Common myeloid progenitor, CD34-positive (primary cell): ENCODE measurements at places on chromosomes 7 and 10.

DNA sequence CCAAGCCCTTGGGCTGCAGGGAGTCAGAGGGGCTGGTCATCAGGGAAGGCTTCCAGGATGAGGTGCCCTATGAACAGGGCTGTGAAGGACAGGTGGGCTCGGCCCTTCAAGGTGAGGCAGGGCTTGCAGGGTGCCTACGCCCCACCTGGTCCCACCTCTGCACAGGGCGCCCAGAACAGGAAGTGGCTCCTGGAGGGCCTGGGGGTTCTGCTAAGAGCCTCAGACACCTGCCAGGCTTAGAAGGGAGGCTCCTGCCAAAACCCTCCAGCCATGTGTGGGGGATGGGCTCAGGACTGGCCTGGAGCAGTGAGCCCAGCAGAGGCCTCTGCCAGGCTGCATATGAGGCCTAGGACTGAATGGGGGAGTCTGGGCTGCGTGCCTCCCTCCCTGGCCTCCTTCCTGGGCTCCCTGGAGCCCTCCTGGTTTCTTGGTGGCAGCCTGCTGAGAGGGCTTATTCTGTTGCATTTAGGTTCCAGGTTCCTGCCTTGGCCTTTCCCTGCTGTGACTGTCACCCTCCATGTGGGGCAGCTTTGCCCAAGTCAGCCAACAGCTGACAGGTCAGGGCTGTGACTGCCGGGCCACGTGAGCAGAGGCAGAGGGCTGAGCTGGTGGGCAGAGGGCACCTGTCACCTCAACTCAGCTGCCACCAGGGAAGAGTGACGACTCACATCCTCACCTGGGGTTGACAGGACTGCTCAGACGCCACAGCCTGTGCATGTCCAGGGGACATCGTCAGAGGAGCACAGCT is 45.2 kb upstream of the MSMB start:
- DNase-seq, result peak; percentile 26
- H3K4me1 ChIP-seq, result peaks cover 68% of the 10 kb centered on the region
- H3K27ac ChIP-seq, result peak overlapping the region; percentile 84
- no peaks in the 10 kb centered on the region for H3K27me3 ChIP-seq

- no peak for DNase-seq
- H3K36me3 ChIP-seq, result peaks cover 23% of the 10 kb centered on the region
- no peak overlapping the region for H3K27ac ChIP-seq
Measured at GRCh38 chr10:132408823-132409666, 12.0 kb downstream of the PWWP2B start.

GRCh38 chr7:100867776-100868485 is 744 bp downstream of the TRIP6 start:
- H3K27me3 ChIP-seq, result no peaks in the 10 kb centered on the region
- no peaks in the 10 kb centered on the region for H3K4me1 ChIP-seq
- H3K36me3 ChIP-seq, result peaks cover 30% of the 10 kb centered on the region
- H3K4me3 ChIP-seq, result peak overlapping the region; percentile 85
- H3K27ac ChIP-seq, result peak overlapping the region; percentile 84
- DNase-seq, result no peak

GRCh38 chr7:53383131-53383530 is 347.7 kb downstream of the POM121L12 start:
- no peaks in the 10 kb centered on the region for H3K36me3 ChIP-seq
- H3K27me3 ChIP-seq, result no peaks in the 10 kb centered on the region
- no peak overlapping the region for H3K27ac ChIP-seq
- H3K4me3 ChIP-seq, result no peak overlapping the region
- H3K4me1 ChIP-seq, result no peaks in the 10 kb centered on the region
- DNase-seq, result no peak

- DNase-seq, result no peak
- H3K4me1 ChIP-seq, result no peaks in the 10 kb centered on the region
- H3K36me3 ChIP-seq, result no peaks in the 10 kb centered on the region
- H3K4me3 ChIP-seq, result no peak overlapping the region
Measured at GRCh38 chr10:33258967-33259366, 75.5 kb downstream of the NRP1 start.

- H3K36me3 ChIP-seq, result no peaks in the 10 kb centered on the region
- H3K27me3 ChIP-seq, result no peaks in the 10 kb centered on the region
- DNase-seq, result no peak
- no peak overlapping the region for H3K4me3 ChIP-seq
- H3K27ac ChIP-seq, result no peak overlapping the region
Measured at GRCh38 chr10:45197816-45198485, 117.5 kb downstream of the OR13A1 start.

DNA sequence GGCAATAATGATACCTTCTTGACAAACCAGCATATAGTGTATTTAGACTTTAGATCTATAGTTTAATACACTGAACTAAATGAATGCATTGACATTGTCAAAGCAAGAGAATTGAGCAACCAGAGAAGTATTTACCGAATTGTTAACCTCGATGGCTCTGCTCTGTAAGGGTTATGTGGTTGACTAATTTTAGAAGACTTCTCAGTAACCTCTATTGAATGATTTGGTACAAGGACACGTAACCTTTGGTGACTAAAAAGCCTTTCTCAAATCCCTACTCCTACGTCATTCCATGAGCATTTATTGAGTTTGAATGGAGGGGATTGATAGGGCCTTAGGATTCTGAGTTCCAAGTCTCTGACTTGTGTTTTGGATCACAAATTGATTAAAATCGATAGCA is 67.6 kb downstream of the MDFIC start:
- H3K4me1 ChIP-seq, result peaks cover 9% of the 10 kb centered on the region
- no peaks in the 10 kb centered on the region for H3K27me3 ChIP-seq
- no peak overlapping the region for H3K27ac ChIP-seq

DNA sequence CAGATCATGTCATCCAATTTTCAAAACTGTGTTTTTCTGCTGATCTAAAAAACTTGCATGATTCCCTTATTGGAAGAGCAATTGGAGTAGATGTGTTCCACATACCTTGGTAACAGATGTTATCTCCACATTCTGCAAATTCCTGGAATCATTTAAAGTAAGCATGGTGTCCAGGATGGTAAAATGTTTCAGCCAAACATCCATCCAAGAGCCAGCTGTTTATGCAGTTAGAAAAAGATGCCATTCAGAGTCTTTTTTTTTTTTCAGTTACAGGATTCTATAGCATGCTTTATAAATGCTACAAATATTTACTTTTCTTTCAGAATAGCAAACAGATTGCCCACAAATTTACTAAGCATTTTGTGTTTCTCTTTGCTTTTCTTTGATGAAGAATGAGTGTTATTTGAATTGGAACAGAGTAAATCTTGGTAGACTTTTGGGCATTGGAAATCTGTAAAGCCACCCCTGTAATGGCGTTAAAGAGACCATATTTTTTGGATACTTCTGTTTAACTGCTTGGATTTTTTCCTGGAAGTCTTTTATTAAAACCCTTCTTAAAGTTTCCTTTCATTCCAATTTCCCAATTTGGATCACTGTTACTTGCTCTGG is 149.8 kb downstream of the GNAT3 start:
- no peak overlapping the region for H3K27ac ChIP-seq
- H3K27me3 ChIP-seq, result no peaks in the 10 kb centered on the region
- no peak overlapping the region for H3K4me3 ChIP-seq
- no peaks in the 10 kb centered on the region for H3K36me3 ChIP-seq
- no peaks in the 10 kb centered on the region for H3K4me1 ChIP-seq

DNA sequence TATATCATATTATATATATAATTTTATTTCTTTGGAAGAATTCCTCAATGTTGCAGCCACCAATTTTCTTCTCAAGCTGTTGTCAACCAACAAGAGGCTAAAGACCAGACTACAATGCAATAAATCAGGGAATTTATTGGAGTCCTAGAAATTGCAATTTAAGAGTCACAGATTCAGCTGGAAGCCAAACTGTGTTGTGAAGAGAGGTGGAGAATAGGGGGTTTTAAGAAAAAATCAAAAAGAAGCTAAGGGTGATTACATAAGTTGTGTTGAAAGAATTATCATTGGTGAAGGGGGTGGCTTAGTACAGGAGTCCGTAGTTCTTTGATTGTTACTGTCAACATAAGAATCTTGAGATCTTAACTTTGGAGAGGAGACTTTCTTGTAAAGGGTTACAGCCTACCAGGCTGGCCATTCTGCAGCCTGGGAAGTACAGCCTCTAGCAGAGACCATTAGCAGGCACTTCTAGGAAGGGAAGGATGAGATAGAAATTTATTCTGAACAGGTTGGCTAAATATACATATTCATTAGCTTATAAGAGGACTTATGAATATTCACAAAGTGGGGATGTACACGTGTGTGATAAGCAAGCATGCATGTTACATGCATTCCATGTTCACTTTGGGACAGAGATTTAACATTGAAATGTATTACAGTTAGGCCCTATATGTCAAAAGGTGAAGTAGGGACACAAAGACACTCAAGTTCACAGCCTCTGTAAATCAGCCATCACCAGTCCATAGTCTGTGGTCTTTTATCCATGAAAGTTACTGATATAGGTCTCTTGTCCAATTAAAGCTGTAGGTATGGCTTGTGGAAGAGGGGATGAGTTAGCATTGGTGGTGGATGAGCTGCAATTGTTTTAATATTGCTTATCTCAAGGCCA is 8.3 kb upstream of the TMEM168 start:
- H3K4me3 ChIP-seq, result no peak overlapping the region
- no peaks in the 10 kb centered on the region for H3K4me1 ChIP-seq
- no peaks in the 10 kb centered on the region for H3K27me3 ChIP-seq
- no peak overlapping the region for H3K27ac ChIP-seq

- H3K27ac ChIP-seq, result no peak overlapping the region
- H3K36me3 ChIP-seq, result no peaks in the 10 kb centered on the region
- H3K4me1 ChIP-seq, result no peaks in the 10 kb centered on the region
Measured at GRCh38 chr7:141788296-141788695, 1.7 kb upstream of the TAS2R5 start.

DNA sequence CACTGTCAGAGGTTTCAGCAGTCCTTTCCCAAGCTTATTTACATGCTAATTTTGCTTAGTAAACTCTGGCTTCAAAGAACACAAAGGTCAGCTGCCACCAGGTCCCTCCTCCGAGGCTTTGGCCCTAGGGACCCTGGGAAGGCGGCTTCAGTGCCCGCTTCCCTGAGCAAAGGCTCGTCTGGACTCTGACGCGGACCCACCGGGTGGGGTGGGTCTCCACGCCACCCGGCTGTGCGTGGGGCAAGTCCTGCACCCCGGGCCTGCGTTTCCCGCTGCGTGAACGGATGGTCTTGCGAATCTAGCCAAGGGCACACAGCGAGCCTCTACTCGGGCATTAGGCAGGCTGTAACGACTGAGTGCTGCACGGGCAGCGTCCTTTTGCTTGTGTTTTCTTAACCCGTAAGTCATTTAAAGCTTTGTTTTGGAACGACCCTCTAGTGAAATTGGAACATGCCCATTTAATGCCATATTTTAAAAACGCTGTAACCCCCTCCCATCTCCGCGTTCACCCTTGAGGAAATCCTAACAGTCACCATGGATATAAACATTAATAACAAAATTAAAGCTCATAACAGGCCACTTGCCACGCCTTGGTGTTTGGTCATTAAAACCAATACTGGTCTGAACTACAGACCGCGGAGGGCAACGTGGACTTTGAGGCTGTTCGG is 828 bp downstream of the BNIP3 start:
- H3K27ac ChIP-seq, result peak overlapping the region; percentile 14
- peaks cover 21% of the 10 kb centered on the region for H3K4me1 ChIP-seq
- H3K36me3 ChIP-seq, result no peaks in the 10 kb centered on the region
- peak overlapping the region; percentile 73 for H3K4me3 ChIP-seq
- no peak for DNase-seq
- peaks cover 49% of the 10 kb centered on the region for H3K27me3 ChIP-seq

DNA sequence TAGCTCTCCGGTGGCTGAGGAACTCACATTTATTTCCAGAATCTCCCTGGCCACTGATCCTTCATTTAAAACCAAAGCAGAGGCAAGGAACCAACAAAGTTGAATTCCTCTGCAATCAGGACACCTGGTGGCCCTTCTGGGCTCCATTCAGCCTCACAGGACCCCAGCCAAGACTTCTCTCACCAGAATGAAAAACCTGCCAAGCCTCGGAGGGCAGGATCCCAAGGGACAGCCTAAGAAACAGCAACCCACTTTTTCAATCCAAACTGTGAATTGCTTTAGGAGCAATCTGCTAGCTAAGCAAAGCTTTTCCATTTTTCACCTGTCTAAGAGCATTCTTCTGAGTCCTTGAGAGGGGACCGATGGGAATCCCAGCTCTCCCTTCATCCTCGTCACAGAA is 34.6 kb downstream of the OAT start:
- no peaks in the 10 kb centered on the region for H3K36me3 ChIP-seq
- H3K4me1 ChIP-seq, result peaks cover 7% of the 10 kb centered on the region
- no peak overlapping the region for H3K4me3 ChIP-seq
- no peak overlapping the region for H3K27ac ChIP-seq
- no peak for DNase-seq
- H3K27me3 ChIP-seq, result no peaks in the 10 kb centered on the region

GRCh38 chr7:53358269-53358668 is 322.8 kb downstream of the POM121L12 start:
- DNase-seq, result no peak
- H3K36me3 ChIP-seq, result no peaks in the 10 kb centered on the region
- no peaks in the 10 kb centered on the region for H3K4me1 ChIP-seq
- no peaks in the 10 kb centered on the region for H3K27me3 ChIP-seq

GRCh38 chr7:95619921-95620320 is 23.6 kb upstream of the PDK4 start:
- no peak for DNase-seq
- no peak overlapping the region for H3K27ac ChIP-seq
- H3K36me3 ChIP-seq, result no peaks in the 10 kb centered on the region
- H3K4me1 ChIP-seq, result no peaks in the 10 kb centered on the region
- no peaks in the 10 kb centered on the region for H3K27me3 ChIP-seq

- no peak overlapping the region for H3K27ac ChIP-seq
- H3K4me3 ChIP-seq, result no peak overlapping the region
- no peaks in the 10 kb centered on the region for H3K36me3 ChIP-seq
- DNase-seq, result no peak
- no peaks in the 10 kb centered on the region for H3K4me1 ChIP-seq
- H3K27me3 ChIP-seq, result no peaks in the 10 kb centered on the region
Measured at GRCh38 chr10:69736886-69737641, 64.6 kb upstream of the COL13A1 start.

- no peaks in the 10 kb centered on the region for H3K36me3 ChIP-seq
- H3K4me3 ChIP-seq, result no peak overlapping the region
- DNase-seq, result no peak
- peaks cover 2% of the 10 kb centered on the region for H3K27me3 ChIP-seq
Measured at GRCh38 chr7:73812996-73813395, 17.8 kb upstream of the CLDN4 start.

GRCh38 chr10:79382491-79382941 is 35.2 kb downstream of the PPIF start:
- H3K4me3 ChIP-seq, result no peak overlapping the region
- no peaks in the 10 kb centered on the region for H3K4me1 ChIP-seq
- H3K36me3 ChIP-seq, result no peaks in the 10 kb centered on the region
- H3K27ac ChIP-seq, result no peak overlapping the region
- no peak for DNase-seq
